ENCODE measurements at places on chromosomes 6 and 20.

GRCh38 chr6:144746902-144747469 is 461.9 kb downstream of the UTRN start:
- DNase-seq, result no peak

DNA sequence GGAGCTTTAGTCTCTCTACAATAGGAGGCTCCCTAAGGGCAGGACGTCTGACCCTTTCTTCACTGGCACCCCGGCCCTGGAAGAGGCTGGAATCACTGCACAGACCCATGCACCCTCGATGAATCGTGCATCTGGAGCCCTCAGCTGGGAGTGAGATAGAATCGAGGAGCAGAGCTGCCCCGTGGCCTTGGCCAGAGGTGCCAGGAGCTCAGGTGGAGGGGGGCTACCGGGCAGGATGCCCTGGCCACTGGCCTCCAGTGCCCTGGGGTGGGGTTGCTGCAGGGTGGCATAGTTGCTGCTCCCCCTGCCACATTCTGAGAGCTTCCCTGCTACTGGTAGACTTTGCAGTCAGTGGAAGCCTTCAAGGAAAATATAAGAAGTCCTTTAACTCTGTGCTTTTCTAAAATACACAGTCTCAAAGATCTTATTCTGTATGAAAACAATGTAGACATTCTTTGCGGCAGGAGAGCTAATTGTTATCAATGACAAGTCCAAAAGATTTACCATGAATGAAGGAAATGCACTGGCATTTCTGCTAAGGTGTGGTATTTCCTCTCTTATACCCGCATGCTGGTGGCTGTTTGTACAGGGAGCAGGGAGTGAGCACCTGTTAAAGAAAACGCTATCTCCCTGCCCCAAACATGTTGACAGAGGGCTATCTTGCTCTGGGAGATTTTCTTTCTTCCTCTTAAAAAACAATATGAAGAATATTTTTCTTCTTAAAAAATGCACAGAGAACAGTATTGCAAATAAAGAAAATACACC is 122.8 kb downstream of the C6orf118 start:
- no peak for DNase-seq

DNA sequence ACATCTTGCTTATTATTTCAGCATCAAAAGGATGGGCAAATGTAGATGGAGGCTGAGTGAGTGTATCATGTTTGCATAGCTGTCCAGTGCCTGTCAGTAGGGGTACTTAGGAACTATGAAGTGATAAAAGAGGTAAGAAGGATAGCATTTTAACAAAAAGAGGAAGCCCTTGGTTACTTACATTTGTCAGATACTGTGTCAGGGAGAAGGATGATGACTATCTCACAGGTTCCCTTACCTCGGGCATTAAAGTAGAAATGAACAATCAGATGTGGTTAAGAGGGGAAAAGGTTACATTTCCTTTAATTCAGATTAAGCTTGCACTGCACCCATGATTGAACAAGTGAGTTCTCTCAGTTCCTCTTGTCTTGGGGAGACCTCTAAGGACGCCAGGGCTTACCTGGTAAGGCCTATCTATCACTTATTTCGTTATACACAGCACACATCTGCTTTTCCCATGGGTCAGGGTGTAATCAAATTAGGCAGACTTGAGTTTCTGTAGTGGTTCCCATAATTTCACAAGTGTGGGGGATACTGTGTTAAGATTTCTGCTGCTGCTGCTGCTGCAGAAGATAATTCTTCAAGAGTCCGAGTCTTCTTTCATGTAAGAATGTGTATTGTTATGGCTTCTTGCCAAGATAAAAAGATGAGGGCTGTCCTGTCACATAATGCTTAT is 4.5 kb downstream of the FOXO3 start:
- DNase-seq, result no peak

DNA sequence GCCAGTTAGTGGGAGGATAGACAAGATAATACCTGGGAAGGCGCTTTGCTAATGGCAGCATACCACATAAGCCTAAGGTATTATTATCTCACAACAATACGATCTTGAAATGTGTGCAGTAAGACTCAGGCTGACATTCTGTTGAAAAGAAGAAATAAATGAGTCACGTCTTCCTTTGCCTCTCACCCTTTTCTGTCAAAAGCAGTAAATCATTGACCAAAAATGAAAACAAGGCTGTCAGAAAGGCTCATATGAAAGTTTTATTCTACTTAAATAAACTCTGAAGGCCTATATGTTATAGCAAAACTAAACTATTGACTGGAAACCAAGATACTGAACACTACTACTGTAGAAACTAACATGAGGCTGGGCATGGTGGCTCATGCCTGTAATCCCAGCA is 43.1 kb upstream of the IL20RA start:
- DNase-seq, result no peak

GRCh38 chr6:43702534-43703440 is 15.2 kb upstream of the MRPS18A start:
- no peak for DNase-seq

DNA sequence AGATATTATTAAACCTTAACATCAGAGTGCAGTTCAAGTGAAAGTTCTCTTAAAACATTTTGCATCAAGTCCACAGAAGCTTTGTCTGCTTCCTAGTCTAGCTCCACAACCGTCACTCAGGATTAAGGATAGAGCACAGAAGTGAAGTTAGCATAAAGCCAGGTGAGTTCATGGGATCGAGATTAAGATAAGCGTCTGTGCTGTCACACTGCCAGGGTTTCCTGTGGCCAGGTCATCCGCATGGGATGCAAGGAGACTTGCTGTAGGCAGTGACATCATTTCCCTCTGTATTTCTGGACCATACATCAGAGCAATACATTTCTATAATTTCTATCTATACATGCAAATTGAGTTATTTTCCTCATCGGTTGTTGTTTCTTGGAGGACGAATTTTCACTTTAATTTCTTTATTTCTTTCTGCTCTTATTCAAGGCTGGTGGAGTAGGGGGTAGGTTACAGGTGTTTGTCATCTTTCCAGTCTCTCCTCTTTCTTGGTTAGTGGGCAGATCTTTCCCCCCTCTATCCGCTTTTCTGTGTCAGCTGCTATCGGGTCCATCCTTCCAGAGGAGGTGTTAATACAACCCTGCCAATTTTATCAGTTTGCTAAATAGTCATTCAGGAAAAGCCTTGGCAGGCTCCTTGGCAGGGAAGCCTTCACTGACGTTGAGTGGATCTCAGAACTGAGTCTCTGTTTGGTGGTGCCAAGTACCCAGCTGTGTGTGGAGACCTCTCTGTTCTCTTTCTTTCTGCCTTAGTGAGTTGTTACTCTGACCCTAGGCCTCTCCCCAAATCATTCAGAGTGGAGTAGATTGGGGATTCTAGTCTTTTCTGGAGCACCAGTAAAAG is 307.6 kb upstream of the MAP3K7 start:
- DNase-seq, result no peak

GRCh38 chr6:140070846-140071473 is 696.5 kb upstream of the CITED2 start:
- no peak for DNase-seq

- DNase-seq, result no peak
Observed at GRCh38 chr20:47360297-47361056, 4.0 kb upstream of the ZMYND8 start.

DNA sequence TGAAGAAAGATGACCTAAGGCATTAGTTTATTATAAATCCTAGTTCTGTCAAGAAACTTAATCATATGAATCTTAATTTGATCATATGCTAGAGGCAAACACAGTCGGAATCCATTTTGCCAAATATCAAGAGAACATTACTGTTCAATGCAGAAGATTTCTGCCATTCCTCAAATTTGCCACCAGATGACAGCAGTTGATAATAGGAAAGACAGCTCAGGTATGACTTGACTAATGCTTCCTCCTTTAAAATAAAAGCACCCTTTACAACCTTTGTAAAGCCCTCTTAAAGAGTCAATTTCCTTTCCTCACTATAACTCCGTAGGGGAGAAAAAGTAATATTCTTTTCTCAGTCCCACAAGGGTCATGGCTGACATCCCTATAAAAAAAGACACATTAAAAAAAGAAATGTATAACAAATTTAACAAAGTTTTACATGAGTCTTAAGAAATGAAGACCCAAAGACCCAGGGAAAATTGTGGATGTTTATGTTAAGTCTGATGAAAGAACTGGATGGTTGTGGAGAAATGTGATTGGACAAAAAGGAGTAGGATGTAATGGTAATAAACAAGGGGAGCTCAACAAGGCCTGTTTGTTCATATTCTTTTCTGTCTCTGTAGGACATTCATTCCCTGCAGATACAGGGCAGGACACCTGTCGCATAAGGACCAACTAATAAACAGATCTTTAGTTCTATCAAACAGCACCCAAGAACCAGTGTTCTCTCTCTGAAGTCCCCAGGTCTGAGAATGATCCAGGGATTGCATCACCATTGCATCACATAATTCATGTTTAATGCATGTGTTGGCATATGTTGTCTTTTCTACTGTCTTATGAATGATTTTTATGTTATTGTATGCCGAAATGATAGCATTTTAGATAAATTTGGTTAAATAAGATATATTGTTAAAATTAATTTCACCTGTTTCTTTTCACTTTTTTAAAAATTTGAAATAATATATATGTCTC is 23.0 kb upstream of the IL17A start:
- peak; percentile 61 for DNase-seq

DNA sequence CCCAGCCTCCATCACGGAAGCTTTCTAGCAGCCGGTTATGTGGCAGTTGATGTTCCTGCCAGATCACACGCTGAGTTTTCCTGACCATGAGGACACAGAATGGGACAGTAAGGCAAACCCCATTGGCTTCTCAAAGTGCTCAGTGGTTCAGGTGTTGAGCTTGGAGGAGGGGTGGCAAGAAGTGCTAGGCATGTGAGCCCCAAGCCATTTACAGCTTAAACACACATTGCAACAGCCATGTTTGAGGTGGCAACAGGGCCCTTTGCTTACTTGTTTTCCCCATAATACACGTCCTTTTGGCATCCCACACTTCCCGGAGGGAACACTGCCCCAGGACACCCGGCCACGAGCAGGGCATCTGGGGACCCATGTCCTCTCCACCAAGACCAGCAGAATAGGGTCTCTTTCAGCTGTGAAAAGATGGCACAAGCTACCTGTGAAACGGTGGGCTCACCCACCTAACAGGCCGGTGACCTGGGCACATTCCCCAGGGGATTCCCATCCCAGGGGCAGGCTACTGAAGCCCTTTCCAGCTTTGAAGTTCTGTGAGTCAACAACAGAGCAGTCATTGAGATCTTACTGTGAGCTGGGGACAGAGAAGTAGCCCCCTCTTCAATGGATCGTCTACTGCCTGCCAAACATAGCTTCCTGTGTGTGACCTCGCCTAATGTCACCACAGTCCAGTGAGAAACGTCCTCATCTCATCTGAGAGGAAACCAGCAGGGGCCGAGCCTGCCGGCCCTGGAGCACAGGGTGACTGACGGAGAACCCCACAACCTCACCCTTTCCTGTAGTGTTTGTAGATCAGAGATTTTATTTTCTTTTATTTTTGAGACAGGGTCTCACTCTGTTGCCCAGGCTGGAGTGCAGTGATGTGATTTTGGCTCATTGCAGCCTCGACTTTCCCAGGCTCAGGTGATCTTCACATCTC is 4.0 kb upstream of the TLDC2 start:
- no peak for DNase-seq

DNA sequence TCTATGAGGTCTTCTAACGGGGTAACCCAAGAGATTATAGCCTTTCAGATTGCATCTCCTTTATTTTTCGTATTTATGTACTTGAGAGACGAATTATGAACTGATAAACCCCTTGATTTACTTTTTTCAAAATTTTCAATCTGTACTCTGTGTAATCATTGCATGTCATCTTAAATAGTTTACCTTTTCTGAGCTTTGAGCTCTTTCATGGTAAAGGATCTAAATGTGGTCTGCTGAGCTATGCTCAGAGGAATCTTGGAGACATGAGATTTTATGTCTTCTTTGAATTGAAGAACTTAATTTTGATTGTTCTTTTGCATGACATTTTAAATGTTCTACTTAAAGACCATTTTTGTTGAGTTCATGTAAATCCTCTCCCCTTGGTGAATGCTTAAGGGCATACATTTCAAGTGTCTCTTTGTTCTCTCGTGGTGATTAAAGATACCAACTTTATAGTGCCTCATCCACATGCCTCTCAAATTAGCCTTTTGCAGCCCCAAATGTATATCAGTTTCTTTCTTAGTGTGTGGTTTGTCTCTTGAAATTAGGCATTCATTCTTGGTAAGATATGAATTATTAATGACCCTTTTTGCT is 116.3 kb upstream of the SCGN start:
- no peak for DNase-seq
